Right renal cortex interstitium (tissue), 3 donors: ENCODE measurements at places on chromosomes 12 and 14. TPM values are rescaled to one million over a fixed set of nuclear protein-coding genes. Genes with fewer than 3 reads are reported as not detected.

- DNase-seq: no peak
Measured at GRCh38 chr14:76015668-76016067, 30.1 kb downstream of the IFT43 start.

- DNase-seq: no peak
Measured at GRCh38 chr12:129873111-129873832, 30.6 kb downstream of the TMEM132D start.

GRCh38 chr12:119710374-119710964, 42.5 kb downstream of the PRKAB1 start:
- no peak for DNase-seq

GRCh38 chr14:88301381-88301780, 21.7 kb downstream of the KCNK10 start:
- DNase-seq: no peak

- no peak for DNase-seq
Measured at GRCh38 chr12:62116986-62117385, 143.2 kb upstream of the USP15 start.

DNA sequence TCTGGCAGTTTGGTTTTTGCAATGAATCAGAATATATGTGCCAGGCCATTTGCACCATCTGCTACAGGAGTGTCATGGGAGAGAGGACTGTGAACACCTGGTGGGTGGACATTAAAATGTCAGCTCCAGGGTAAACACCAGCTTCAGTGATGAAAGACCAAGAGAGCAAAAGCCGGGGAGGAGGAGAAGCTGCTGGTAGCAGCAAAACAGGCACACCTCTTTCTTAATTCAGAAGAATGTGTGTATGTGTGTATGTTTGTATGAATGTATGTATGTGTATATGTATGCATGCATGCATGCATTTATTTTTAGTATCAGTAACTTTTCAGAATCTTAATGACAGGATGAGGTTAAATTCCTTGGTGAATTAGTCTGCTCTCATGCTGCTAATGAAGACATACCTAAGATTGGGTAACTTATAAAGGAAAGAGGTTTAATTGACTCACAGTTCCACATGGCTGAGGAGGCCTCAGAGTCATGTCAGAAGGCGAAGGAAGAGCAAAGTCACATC, 357.4 kb upstream of the PRICKLE1 start:
- DNase-seq: no peak

DNA sequence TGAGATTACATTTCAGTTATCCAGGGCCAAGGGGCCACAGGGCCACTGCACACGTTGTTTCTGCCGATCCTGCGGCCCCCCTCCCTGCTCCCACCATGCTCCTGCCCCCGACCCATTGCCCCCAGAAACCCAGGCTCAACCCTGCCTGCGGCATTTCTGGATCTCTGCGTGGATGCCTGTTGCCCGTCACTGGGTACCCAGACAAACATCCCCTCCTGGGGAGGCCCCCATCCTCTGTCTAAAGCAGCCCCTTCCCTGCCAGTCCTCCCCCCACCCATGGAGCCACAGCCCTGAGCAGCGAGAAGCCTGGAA, 326.4 kb upstream of the SFSWAP start:
- no peak for DNase-seq

GRCh38 chr12:130335517-130336392, 1.9 kb upstream of the PIWIL1 start:
- peak; percentile 68 for DNase-seq

DNA sequence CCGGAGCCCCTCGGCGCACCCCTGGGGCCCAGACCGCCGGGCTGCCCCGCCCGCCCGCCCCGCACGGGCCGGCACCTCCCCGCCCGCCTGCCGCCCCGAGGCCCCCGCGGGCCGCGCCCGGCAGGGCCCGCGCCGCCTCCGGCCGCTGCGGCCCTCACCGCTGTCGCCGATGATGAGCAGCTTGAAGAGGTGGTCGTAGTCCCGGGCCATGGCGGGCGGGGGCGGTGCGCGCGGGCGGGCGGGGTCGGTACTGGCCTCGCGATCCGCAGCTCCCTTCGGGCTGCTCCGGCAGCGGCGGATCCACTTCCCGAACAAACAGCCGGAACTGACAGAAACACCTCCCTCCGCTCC, at the start of gene RAB35:
RAB35 (minus strand) TSS at position 313 of the 351 bp plus-strand sequence; CDS start at position 210, 103 bp downstream.
- DNase-seq: no peak

- no peak for DNase-seq
Measured at GRCh38 chr14:101150039-101150610, 246.6 kb upstream of the RTL1 start.

DNA sequence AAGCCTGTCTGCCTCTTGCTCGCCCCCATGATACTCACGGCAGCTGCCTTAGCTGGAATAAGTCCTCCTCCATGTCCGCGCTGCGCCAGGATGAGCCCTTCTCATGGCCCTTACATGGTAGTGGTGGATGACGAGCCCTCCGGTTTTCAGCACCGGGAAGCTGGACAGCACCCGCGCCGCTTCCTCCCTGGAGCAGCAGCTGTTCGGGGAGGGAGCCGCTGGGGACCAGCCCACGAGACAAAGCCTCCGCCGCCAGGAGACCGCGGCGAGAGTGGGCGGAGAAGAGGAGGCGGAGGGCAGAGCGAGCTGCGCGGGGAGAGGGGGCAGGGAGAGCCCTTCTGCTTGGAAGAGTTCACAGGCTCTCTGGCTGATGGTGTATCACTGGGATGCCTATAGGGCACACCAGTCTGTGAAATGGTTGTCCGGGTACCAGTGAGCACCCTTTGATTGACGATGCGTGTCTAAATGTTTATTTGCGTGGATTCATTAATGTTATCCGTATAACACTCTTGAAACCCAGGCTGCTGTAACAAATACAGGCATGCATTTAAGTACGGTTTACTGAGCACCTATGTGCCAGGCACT, at the start of gene SVOP:
SVOP (minus strand) TSS at position 273 of the 585 bp plus-strand sequence; CDS start at position 73, 200 bp downstream.
- DNase-seq: peak; percentile 87

DNA sequence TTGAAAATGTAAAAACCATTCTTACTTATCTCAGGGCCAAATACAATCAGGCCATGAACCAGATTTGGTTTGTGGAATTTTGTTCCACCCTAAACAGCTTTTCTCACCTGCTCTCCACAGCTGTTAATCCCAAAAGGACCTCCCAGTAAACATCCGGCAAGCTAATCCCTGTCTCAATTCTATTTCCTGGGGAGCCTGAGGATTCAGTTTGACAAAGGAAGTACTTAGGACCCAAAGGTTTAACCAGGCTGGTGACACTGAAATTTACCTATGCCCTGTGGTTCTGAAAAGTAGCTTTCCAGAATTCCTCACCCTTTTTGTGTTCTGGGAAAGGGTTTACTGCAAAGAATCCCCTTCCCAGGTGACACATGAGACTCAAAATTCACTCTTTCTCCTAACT, 15.0 kb downstream of the CAPZA3 start:
- DNase-seq: no peak

DNA sequence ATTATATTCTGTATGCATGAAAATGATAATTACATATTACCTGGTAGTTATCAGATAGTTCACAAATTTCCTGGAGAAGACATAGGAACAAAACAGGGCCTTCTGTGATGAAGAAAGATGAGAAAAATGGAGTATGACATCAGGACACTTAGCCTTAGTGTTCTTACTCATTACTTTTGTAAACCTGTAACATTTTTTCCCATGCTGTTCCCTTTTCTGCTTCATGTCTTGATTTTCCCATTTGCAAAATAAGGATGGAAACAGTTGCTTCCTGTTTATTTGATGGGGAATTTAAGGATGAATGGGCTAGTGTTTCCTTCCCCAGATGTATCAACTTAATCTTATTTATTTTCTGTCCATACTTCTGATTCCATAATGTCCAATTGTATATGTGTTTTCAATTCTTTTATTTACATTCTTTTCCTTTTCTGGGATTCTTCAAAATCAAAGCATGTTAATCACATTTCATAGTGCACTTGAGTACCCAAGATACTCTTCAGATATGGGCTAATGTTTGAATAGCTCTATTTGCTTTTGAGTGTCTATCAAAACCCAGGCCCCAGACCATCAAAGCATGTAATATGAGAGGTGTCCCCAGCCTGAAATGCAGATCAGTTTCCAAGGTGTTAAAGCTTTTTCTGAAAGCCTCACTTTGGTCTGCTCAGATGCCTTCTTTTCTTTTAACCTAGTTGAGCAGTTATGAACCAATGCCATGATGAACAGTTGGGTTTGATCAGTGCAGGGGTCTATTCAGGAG, 260.5 kb downstream of the RAD51B start:
- no peak for DNase-seq

- no peak for DNase-seq
Measured at GRCh38 chr12:15532364-15532977, 210.2 kb downstream of the PTPRO start.

The AICDA gene
- 0.39 TPM for polyA plus RNA-seq

The LGMN gene
- 136 TPM for polyA plus RNA-seq

The HHIPL1 gene
- 1.5 TPM for polyA plus RNA-seq

The PELI2 gene
- polyA plus RNA-seq: 29.1 TPM

The POTEG gene
- not detected for polyA plus RNA-seq

The SYNDIG1L gene
- 0.24 TPM for polyA plus RNA-seq

The ANKS1B gene
- 3.8 TPM for polyA plus RNA-seq

The MFAP5 gene
- 1.5 TPM for polyA plus RNA-seq
